ENCODE measurements at places on chromosomes 6 and 20. TPM values are rescaled to one million over a fixed set of nuclear protein-coding genes. Genes with fewer than 3 reads are reported as not detected.

GRCh38 chr6:42260396-42260888 lies 42.8 kb upstream of the MRPS10 start:
- DNase-seq: peak; percentile 55
- H3K27me3 ChIP-seq: no peaks in the 10 kb centered on the region
- H3K4me1 ChIP-seq: peaks cover 28% of the 10 kb centered on the region
- peaks cover 25% of the 10 kb centered on the region for H3K36me3 ChIP-seq
- H3K27ac ChIP-seq: no peak overlapping the region

GRCh38 chr6:148700741-148701311 lies 46.0 kb upstream of the UST start:
- H3K27ac ChIP-seq: peak overlapping the region; percentile 18
- DNase-seq: peak; percentile 67
- H3K4me1 ChIP-seq: peaks cover 6% of the 10 kb centered on the region
- no peak overlapping the region for H3K4me3 ChIP-seq
- H3K36me3 ChIP-seq: no peaks in the 10 kb centered on the region

Gene THBS2
- 64.4 TPM for polyA plus RNA-seq

Gene OR2H1
- not detected for polyA plus RNA-seq

All from muscle of leg (tissue), 16 donors.